Psoas muscle (tissue), 8 donors: ENCODE measurements at places on chromosomes 5 and 9. TPM values are rescaled to one million over a fixed set of nuclear protein-coding genes. Genes with fewer than 3 reads are reported as not detected.

DNA sequence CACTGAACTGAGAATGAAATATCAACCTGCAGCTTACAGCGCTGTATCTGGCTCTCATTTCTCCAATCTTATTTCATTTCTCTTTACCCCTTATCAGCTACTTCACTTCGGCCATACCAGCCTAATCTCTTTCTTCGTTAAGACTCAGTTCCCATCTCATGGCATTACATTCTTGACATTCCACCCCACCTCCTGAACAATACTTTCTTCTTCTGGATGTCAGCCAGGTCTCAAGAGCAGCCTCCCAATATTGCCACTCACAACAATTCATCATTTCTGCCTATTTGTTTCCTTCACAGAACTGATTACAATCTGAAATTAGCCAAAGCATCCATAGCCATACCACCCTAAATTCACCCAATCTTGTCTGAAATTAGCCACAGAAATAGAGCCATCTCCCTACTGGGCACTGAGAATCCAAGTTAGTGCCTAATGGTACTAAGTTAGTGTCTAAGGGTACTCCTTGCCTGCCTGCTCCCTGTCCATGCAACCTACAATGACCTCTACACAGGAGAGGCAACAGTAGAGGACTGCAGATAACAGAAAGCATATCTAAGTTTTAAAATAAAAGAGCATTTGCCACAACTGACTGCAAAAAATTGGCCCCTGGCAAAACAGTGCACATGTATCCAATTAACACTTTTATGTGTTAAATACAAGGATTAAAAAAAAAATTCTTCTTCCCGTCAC lies 35.2 kb downstream of the SETX start:
- H3K27ac ChIP-seq = no peak overlapping the region
- no peak overlapping the region for H3K4me3 ChIP-seq
- H3K4me1 ChIP-seq = no peaks in the 10 kb centered on the region
- H3K27me3 ChIP-seq = no peaks in the 10 kb centered on the region
- peaks cover 14% of the 10 kb centered on the region for H3K36me3 ChIP-seq

DNA sequence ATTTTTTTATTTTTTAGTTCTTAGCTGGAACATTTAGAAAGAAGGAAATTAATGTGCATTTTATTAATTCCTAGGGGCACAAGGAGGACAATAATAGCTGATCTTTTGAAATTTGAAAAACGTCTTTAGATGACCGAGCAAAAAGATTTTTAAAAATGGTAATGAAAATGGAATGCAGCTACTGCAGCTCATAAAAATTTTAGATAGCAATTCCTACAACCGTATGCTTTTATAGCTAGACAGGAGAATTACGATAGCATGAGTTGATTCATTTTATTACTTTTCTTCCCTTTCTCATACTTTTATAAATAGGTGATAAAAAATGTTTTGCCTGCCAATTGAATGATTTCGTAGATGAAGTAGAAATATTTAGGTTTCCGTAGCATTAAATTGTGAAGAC lies 13.7 kb upstream of the RUFY1 start:
- H3K27ac ChIP-seq = no peak overlapping the region
- no peaks in the 10 kb centered on the region for H3K27me3 ChIP-seq
- no peak overlapping the region for H3K4me3 ChIP-seq
- no peak for DNase-seq

DNA sequence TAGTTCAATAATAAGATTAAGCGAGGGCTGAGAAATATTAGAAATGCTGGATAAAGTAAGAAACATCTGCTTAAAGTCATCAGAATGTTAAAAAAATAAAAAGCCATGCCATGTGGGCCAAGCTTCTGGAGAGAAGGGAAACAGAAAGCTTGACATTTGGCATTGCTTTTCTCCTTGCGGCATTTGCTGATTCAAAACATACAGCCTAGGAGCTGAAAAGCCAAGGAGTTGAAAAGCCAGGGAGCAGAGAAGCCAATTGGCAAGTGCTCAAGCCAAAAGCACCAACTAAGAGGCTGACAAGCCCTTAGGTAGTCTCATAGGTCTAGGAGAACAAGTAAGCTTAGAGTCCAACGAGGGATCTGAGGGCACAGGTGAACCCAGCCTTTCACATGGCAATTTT lies 754.3 kb downstream of the TLE4 start:
- H3K27ac ChIP-seq = no peak overlapping the region
- no peak for DNase-seq
- peaks cover 13% of the 10 kb centered on the region for H3K4me1 ChIP-seq
- no peaks in the 10 kb centered on the region for H3K27me3 ChIP-seq
- H3K36me3 ChIP-seq = no peaks in the 10 kb centered on the region

DNA sequence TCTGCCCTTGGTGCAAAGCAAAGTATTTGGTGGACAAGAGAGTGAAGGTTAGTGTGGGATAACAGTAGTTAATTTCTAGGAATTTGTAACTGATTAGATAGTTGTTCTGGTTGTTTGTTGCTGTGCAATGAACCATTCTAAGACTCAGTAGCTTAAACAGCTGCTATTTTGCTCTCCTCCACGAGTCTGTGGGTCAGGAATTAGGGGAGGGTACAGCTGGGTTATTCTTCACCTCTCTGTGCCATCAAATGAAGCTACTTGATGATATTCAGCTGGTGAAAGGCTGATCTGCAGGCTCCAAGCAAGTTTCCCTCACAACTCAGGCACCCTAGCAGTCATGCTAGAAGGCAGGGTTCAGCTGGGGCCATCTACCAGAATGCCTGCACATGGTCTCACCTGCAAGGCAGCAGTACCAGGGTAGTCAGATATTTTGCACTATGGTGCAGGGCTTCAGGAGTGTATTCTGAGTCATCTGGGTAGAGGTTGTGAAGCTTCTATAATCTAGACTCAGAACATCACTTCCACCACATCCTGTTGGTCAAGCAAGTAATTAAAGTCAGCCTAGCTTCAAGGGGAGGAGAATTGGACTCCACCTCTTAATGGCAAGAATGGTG lies 159.5 kb upstream of the SLC28A3 start:
- H3K27ac ChIP-seq = no peak overlapping the region
- H3K4me3 ChIP-seq = no peak overlapping the region
- no peaks in the 10 kb centered on the region for H3K36me3 ChIP-seq

- no peaks in the 10 kb centered on the region for H3K36me3 ChIP-seq
- no peak overlapping the region for H3K27ac ChIP-seq
- H3K4me3 ChIP-seq = no peak overlapping the region
Observed at GRCh38 chr5:107285772-107286171, 385.0 kb downstream of the EFNA5 start.

GRCh38 chr9:16161483-16161882 lies 608.6 kb downstream of the CCDC171 start:
- no peaks in the 10 kb centered on the region for H3K36me3 ChIP-seq
- DNase-seq = no peak
- no peak overlapping the region for H3K27ac ChIP-seq

GRCh38 chr5:133469252-133469651 lies 143.1 kb downstream of the FSTL4 start:
- H3K4me3 ChIP-seq = no peak overlapping the region
- H3K27me3 ChIP-seq = no peaks in the 10 kb centered on the region
- H3K4me1 ChIP-seq = no peaks in the 10 kb centered on the region
- H3K27ac ChIP-seq = no peak overlapping the region
- no peaks in the 10 kb centered on the region for H3K36me3 ChIP-seq

DNA sequence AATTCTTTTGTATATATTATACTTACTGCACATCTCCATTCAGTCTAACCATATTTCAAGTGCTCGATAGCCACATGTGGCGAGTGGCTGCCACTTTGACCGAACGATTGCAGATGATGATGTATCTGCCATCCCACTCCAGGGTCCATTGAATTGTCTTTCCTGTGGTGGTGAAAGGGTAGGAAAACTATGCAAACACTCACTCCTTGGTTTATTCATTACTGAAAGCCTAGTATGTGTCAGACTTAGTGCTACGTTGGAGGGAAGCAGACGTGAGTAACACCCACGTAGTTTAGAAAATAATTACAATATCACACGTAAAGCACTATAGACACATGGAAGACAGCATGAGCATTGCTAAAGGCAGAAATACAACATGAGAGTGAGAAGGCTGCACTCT lies 353.7 kb downstream of the CSNK1G3 start:
- no peaks in the 10 kb centered on the region for H3K36me3 ChIP-seq
- no peak overlapping the region for H3K27ac ChIP-seq
- H3K27me3 ChIP-seq = no peaks in the 10 kb centered on the region
- no peak for DNase-seq
- H3K4me1 ChIP-seq = peaks cover 12% of the 10 kb centered on the region

GRCh38 chr9:92657296-92658094 lies 12.4 kb downstream of the IPPK start:
- no peaks in the 10 kb centered on the region for H3K4me1 ChIP-seq
- no peak for DNase-seq
- no peaks in the 10 kb centered on the region for H3K27me3 ChIP-seq
- H3K36me3 ChIP-seq = no peaks in the 10 kb centered on the region
- H3K4me3 ChIP-seq = no peak overlapping the region

- no peak overlapping the region for H3K27ac ChIP-seq
- no peaks in the 10 kb centered on the region for H3K27me3 ChIP-seq
- no peak overlapping the region for H3K4me3 ChIP-seq
Observed at GRCh38 chr5:119397518-119398380, 41.9 kb downstream of the TNFAIP8 start.

Gene PCDHGA9
- 3.5 TPM for total RNA-seq

Gene TERT
- not detected for total RNA-seq

Gene ABLIM3
- total RNA-seq = 48.5 TPM

Gene ZNF622
- total RNA-seq = 30.4 TPM

Gene HCN1
- not detected for total RNA-seq

Gene BBLN
- total RNA-seq = 17.1 TPM
